Activated T-helper 1 cell treated with anti-CD3 and anti-CD28 coated beads, Interleukin-2, amount 50 U/mL, for 16 hours (primary cell): ENCODE measurements at places on chromosomes 11 and 22.

- no peak for DNase-seq
Observed at GRCh38 chr11:59728913-59729312, 15.3 kb upstream of the OR10V1 start.

DNA sequence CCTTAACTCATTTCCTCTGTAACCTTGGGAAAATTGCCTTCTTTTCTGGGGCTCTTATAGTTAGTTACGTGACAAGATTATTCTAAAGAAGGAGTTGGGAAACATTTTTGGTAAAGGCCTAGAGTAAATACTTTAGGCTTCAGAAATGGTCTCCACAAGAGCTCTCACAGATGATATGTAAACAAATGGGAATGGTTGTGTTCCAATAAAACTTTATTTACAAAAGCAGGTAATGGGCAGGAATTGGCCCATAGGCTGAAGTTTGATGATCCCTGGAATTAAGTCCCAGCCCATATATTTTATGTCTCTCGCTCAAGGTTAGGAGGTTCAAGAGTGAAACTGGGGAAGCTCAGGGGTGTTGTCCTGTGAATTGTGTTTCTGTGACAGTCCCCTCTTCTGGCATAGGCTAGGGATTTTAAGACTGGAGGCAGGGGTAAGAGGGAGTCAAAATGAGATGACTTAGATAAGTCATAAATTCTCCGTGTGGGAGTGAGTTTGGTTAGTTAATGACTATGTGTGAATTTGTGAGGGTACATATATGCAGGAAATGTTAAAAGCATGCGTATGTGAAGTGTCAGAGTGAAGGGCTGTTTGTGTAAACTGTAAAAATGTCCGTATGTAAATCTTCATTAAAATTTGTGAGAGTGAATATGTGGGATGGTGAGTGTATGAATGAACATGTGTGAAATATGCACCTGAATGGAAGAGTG is 7.4 kb upstream of the OR52B4 start:
- no peak for DNase-seq

DNA sequence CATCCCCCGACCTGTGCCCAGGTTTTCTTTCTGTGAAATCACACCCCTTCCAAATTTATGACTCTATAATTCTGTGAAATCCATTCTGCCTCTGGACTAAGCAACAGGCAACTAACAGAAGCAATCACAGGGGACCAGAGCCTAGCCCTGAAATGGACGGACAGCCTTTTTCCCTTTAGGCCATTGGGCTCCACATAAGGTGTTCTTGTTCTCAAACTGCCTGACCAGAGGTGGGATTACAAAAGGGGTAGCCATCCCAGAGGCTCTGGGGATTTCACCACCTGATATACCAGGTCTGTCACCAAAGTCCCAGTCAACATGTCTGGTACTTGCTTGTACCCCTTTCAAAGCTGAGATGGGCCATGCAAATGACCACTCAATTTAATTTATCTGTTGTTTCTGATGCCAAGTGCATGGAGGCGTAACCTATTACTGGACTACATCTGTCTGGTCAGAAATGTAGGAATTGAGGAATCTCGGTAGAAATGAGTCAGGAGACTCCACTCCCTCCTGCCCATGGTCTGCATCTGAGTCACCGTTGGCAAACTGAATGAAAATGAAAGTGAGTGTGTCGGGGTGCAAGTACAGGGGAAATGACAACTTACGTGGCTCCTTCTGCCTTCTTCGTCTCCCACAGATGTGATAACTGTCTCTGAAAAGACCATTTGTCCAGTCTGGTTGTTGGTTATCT is 10.2 kb downstream of the DKK3 start:
- DNase-seq, result no peak

GRCh38 chr11:67470337-67471002 is 1.4 kb upstream of the TMEM134 start:
- no peak for DNase-seq

GRCh38 chr11:61787928-61788491 is 4.4 kb downstream of the TMEM258 start:
- DNase-seq, result no peak

GRCh38 chr11:44852952-44853351 is 97.7 kb downstream of the TP53I11 start:
- DNase-seq, result no peak

- no peak for DNase-seq
Observed at GRCh38 chr11:133742353-133742752, 103.0 kb downstream of the SPATA19 start.

- DNase-seq, result no peak
Observed at GRCh38 chr22:36465232-36466021, 16.0 kb downstream of the TXN2 start.

DNA sequence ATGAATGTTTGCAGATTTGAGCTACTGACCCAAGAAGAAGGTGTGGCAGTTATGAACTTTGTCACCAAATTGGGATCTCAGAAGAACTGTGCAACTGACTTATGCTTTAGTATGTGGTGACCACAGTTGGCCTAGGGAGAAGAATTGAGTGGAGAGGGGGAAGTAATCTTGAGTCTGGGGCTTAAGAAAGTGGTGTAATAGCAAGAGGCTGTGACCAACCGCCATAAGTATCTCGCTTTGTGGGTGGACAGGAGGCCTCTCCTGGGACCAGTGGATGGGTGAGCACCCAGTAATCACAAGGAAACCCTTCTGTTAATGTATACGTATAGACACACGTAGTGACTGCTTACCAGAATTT is 12.7 kb upstream of the IL10RA start:
- DNase-seq, result no peak

GRCh38 chr11:11584937-11585336 is 36.9 kb downstream of the GALNT18 start:
- no peak for DNase-seq

DNA sequence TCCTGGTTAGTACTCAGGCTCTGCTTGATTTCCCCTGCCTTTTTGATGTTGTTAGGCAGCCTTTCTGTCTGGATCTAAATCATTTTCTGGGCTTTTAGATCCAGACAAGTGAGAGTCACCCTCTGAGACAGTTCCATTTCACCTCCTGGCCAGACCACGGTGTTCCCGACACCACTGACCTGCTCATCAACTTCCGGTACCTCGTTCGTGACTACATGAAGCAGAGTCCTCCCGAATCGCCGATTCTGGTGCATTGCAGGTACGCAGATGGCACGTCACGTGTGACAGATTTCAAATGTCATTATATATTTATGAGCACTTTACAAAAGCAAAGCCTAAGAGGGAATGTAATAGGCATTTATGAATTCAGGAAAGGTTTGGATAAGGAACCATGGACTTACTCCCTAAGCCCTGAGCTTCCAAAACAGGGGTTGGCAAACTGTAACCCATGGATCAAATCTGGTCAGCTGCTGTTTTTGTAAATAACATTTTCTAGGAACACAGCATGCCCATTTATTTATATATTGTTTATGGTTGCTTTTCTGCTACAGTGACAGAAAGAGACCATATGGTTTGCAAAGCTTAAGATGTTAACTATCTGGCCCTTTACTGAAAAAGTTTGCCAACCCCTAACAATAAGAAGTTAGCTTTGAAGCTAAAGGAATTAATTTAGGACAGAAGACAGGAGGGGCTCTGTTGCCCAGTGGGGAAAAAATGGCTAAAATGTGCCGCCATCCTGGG is 53.1 kb upstream of the OR4B1 start:
- no peak for DNase-seq

DNA sequence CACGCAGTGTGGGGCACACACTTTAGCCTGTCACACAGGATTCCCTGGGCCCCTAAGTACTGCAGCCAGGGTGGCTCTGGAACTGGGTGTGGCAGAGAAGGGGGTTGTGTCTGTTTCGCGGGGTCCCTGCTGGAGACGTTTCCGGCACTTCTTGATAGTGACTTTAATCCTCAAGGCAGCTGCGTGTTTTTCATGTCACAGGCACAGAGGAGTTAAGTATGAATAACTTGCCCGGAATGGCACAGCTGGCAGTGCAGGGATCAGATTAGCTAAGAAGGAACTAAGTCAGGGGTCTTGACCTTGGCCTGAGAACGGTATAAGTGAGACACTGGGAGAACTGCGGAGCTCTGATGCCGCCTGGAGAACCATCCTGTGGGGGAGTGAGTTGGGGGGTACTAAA is 7.5 kb upstream of the KRTAP5-7 start:
- no peak for DNase-seq

GRCh38 chr22:27578937-27579617 is 222.5 kb downstream of the MN1 start:
- no peak for DNase-seq

DNA sequence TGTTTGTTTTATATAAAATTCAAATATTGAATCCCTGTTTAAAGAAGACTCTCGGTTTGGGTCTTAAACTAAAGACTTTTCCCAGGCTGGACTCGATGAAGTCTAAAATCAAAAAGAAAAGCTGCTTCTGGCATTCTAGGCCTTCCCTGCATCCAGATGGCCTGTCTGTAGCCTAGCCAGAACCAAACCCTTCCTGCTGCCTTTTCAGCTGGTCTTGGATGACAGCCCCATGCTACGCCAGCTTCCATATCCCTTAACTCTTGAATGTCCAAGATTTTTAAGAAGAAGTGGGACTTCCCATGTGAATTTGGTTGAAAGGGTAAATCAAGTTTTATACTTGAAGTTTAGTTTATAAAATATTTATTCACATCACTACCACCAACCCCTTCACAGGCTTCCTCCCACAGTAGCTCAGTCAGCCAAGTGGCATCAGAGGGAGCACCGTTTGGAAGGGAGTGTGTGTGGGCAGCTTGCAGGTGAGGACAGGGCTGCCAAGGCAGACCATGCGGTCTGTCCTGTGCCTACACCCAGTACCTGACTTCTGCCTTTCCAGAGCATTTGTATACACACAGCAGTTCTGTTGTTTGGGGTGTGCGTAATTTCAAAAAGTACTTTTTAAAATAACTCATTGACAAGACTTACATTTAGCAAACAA is 18.2 kb upstream of the PSMA1 start:
- DNase-seq, result no peak

DNA sequence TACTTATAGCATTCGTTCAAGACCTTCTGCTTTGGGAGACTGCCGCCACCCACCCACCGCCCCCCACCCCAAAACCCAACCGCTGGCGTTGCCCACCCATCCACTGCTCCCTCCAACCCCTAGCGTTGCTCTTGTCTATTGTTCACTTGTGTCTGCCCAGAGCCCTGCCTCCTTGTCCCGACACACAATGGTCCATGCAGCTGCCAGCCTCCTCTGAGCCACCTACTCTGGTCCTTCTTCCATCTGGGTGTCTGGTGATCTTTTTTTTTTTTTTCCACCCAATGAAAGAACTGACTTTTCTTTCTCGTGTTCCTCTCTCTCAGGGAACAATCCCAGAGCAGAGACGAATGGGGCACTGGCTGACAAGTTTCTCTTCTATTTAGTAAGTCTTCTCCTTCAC is 256.0 kb upstream of the SESN3 start:
- DNase-seq, result no peak

DNA sequence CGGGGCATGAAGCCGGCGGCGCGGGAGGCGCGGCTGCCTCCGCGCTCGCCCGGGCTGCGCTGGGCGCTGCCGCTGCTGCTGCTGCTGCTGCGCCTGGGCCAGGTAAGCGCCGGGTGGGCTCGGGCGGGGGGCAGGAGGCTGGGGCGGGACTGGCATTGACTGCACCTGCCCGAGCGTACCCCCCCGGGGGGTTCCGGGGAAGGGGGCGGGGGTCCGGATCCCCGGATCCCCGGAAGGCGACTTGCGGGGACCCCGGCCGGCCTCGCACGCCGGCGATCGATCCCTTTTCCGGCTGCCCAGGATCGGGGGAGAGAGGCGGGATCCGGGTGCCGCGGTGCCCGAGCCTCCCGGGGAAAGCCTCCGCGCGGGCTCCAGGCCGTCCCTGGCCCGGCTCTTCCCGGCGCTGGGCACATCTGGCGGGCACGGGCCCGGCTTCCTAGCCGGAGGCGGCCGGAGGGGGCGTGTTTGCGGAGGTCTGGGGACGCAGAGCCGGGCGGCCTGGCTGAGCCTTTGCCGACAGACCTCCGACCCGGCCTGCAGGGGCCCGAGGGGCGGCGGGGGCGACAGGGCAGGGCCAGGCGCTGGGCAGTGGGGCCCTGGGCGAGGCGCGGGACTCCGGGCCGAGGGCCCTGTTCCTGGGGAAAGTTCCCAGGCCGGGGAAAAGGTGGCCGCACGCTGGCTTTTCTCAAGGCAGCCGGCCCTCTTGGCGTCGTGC is 705 bp downstream of the PTPRJ start:
- no peak for DNase-seq

- no peak for DNase-seq
Observed at GRCh38 chr11:6778518-6778917, 4.3 kb upstream of the OR2AG1 start.

DNA sequence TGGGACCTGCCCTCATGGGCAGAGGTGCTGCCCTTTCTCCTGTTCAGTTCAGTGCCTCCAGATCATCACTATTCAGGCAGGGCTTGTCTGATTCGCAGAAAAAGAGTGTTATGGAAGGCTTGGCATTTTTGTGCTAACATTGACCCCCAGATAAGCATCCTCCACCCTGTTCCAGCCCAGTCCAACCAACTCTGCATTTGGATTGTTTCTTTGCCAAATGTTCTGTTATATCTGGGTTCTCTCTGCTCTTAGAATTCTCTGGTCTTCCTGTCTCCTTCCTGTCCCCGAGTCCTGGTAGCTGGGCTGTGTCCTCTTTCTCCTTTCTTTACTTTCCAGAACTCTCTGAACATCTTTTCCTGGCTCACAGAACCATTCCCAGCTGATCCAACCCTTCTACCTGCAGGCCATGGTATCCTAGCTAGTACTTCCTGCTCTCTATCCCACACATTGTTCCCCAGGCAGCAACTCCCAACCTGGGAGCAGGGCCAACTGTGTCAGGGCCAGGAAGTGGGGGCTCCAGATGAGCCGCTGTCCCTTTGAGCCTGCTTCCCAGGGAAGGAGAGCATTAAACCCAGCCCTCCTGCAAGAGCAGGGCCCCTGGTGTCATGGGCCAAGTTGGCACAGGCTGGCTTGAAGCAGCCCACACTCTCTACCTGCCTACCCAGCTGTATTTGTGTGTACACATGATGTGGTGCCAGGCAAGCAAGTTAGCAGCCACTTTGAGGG is 280.7 kb upstream of the CADM1 start:
- DNase-seq, result no peak

GRCh38 chr11:79263001-79263400 is 177.8 kb downstream of the TENM4 start:
- no peak for DNase-seq

GRCh38 chr11:39990421-39990831 is 1469.0 kb downstream of the LRRC4C start:
- no peak for DNase-seq

GRCh38 chr11:65210361-65210731 is 28.6 kb downstream of the CAPN1 start:
- DNase-seq, result no peak

- no peak for DNase-seq
Observed at GRCh38 chr11:78210000-78210608, 21.4 kb downstream of the USP35 start.

GRCh38 chr11:26960281-26960680 is 33.6 kb upstream of the FIBIN start:
- DNase-seq, result no peak

- no peak for DNase-seq
Observed at GRCh38 chr11:1335264-1335810, 25.9 kb upstream of the TOLLIP start.

DNA sequence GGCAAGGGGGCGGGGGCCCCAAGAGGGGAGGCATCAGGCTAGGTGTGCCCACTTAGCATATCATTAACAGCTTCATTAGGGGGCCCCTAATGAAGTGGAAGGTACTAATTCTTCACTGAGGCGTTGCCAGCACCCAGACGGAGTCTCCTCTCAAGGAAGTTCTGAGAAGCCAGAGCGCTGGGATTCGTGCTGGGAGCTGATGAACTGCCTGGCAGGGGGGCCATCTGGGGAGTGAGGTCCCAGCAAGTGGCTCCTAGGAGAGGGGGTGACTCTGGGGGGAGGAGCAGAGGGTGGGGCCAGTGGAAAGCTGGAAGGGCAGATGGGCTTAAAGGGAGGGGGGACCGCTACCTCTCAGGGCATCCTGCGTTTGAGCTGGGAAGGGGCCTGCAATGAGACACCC is 29.8 kb downstream of the DAGLA start:
- no peak for DNase-seq
